Activated CD4-positive, alpha-beta T cell treated with anti-CD3 and anti-CD28 coated beads, Interleukin-2, amount 10 ng/mL, durations not matched to agents 24 days and 14 days (primary cell): ENCODE measurements at places on chromosomes 1 and 21. TPM values are rescaled to one million over a fixed set of nuclear protein-coding genes. Genes with fewer than 3 reads are reported as not detected.

The C1orf105 gene
- total RNA-seq, result not detected in 2 replicates

The ANGPTL3 gene
- total RNA-seq, result not detected in 2 replicates

The MATN1 gene
- 0.50 and 0.54 TPM in 2 replicates for total RNA-seq

The CFH gene
- 0.16 and 0.17 TPM in 2 replicates for total RNA-seq

The MX1 gene
- total RNA-seq, result 88.8 and 90.5 TPM in 2 replicates

The H6PD gene
- 17.4 and 17.7 TPM in 2 replicates for total RNA-seq

The BNIPL gene
- total RNA-seq, result 0.85 and 1.8 TPM in 2 replicates

The CLCA1 gene
- total RNA-seq, result not detected in 2 replicates

The COL6A1 gene
- total RNA-seq, result 0.40 and 0.47 TPM in 2 replicates

The RNU1-2 gene
- 1,962 and 2,189 TPM in 2 replicates for total RNA-seq

The SLAMF6 gene
- 53.8 and 55.4 TPM in 2 replicates for total RNA-seq

The SDHB gene
- 140 and 156 TPM in 2 replicates for total RNA-seq

The ITLN2 gene
- not detected in 2 replicates for total RNA-seq

The AMIGO1 gene
- 1.1 TPM in 2 replicates for total RNA-seq

The F5 gene
- 46.3 and 51.3 TPM in 2 replicates for total RNA-seq

The KRTAP26-1 gene
- not detected in 2 replicates for total RNA-seq

The C1QB gene
- not detected in 2 replicates for total RNA-seq

The CFAP126 gene
- total RNA-seq, result not detected in 2 replicates

The CXADR gene
- total RNA-seq, result 0.16 and 0.33 TPM in 2 replicates

The CNIH3 gene
- 1.1 TPM in 2 replicates for total RNA-seq

The FCAMR gene
- not detected in 2 replicates for total RNA-seq

The TMCC2 gene
- total RNA-seq, result 19.9 and 20.9 TPM in 2 replicates

The KPRP gene
- total RNA-seq, result not detected in 2 replicates

The MYCL gene
- 0.42 and 0.57 TPM in 2 replicates for total RNA-seq

The LCE1E gene
- total RNA-seq, result not detected in 2 replicates

The VSIG8 gene
- total RNA-seq, result not detected in 2 replicates

The AGMAT gene
- total RNA-seq, result 31.0 and 31.5 TPM in 2 replicates

The PBX1 gene
- total RNA-seq, result not detected in 2 replicates
